ENCODE measurements at places on chromosomes 11 and 22.

GRCh38 chr22:29877620-29878019 is 5.4 kb upstream of the MTMR3 start:
- no peak for DNase-seq

DNA sequence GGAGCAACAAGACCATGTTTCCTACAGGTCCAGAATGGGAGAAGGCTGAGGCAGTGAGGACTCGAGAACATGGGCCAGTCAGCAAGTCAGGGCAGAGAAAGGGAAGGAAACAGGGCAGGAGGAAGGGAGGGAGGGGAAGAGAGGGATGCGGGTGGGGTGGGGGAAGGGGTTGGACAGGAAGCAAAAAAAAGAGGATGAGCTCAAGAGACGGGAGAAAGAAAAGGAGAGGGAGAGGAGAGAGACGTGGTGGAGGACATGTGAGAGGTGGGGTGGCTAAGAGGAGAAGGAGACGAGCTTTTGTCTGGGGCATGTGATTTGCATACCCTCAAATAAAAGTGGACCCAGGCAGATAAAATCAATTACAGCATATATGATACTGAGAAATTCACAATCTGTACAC is 389.5 kb upstream of the B3GAT1 start:
- no peak for DNase-seq

DNA sequence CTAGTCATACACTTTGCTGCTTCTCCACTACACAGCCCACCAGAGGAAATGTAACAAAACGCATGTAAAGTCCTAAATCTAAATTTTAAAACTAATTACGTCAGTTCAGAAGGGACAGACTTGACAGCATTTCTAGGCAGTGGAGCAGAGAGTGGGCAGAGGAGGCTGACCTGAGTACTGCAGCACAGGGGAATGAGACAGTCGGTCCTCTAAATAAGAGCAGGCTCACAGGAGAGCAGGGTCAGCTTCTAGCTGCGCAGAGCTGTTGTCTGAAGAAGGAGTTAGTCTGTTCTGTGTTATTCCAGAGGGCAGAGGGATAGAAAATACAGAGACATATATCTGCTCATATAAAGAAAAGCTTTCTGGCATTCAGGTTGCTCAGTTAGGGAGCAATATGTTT is 40.3 kb downstream of the JHY start:
- no peak for DNase-seq

DNA sequence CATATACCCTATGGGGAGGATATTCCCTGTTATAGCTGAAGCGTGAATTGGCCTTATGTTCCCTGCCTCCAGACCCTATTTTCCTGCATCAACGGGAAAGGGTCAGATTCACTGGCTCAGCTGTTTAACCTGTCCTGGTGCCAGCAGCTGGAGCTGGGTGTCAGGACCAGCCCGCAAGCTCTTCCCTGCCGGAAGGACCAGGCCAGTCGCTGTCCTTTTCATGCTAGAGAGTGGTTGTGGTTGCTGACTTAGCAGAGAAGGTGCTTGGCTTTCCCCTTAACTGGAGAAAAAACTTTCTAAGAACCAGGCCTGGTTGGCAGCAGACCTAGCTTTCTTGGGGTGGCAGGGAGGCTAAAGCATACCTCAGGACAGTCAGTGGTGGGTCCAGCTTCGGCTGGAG is 5.2 kb upstream of the SREBF2 start:
- no peak for DNase-seq

DNA sequence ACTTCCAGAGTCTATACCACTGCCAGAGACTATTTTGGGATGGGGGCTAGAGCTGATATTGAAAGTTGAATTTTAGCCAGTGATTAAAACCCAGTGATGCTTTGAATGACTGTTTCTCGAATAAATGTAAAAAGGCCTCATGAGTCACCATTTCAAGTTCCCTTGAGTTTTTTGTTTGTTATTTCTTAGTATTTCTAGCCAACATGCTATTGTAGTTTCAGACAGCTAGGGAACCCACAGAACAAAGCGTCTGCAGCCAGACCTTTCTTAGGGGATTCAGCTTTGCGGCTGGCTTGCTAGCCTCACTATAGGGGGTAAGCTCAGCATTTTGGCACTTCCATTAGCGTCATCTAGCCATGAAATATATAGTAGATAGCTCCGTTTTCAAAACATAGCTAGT is 66.5 kb downstream of the DBX1 start:
- no peak for DNase-seq

Data from DMS79 treated with DMSO at 0.1 percent for 48 hours (cell line).